Neural crest cell (in vitro differentiated cells): ENCODE measurements at places on chromosomes 12 and 14.

DNA sequence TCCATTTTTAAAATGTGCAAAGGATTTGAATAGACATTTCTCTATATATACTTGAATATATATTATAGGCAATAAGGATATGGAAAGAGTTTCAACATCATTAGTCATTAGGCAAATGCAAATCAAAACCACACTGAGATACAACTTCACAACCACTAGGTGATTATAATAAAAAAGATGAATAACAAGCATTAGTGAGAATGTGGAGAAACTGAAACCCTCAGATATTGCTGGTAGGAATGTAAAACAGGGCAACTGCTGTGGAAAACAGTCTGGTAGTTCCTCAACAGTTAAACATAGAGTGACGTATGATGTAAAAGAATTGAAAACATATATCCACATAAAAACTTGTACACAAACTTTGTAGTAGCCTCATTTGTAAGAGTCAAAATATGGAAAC is 11.7 kb upstream of the BATF start:
- no peak for DNase-seq

GRCh38 chr12:110756611-110757010 is 13.9 kb upstream of the PPP1CC start:
- no peak for DNase-seq

GRCh38 chr14:54335569-54336155 is 61.1 kb upstream of the CDKN3 start:
- DNase-seq, result no peak

GRCh38 chr12:123111498-123112165 is 39.3 kb downstream of the PITPNM2 start:
- no peak for DNase-seq

- no peak for DNase-seq
Measured at GRCh38 chr12:41479426-41479825, 291.3 kb downstream of the PDZRN4 start.
